ENCODE measurements at places on chromosomes 12 and 14.
A peak's percentile ranks its signal among the peaks of the same experiment; 100 is the strongest.

- no peak for DNase-seq
Observed at GRCh38 chr12:100168562-100168961, 25.9 kb upstream of the BLTP3B start.

- DNase-seq: no peak
Observed at GRCh38 chr12:39605501-39605900, 14.1 kb downstream of the ABCD2 start.

DNA sequence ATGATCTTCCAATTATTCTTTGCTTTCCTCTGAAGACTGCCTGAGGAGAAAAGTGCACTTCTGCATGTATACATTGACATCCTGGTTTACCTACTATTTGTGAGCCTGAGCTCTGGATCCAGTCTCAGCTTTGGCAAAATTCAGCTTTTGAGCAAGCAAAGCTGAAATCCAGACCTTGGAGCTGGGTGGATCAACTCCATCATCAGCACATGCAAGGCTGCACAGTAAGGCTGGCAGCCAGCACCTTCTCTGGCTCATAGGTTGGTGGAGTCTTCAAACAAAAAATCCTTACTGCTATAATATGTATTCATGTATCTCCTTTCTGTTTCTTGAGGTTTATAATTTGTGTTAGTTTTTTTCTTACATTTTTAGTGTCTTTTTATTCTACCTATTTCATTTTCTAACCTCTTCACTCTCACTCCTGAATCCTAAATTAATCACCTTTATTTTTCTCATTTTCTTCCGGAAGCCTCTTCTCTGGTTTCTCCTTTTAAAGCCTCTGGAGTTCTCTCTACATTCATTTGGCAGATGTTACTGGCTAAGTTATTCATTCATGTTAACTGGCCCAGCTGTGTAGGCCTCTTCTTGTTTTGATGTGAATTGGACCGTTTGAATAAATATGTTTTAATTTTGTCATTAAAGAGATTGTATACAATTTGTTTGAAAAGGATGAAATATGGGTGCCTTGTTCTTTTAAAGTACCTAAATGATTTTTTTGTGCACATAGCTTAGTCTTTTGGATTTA lies 224.8 kb downstream of the DACT1 start:
- no peak for DNase-seq

DNA sequence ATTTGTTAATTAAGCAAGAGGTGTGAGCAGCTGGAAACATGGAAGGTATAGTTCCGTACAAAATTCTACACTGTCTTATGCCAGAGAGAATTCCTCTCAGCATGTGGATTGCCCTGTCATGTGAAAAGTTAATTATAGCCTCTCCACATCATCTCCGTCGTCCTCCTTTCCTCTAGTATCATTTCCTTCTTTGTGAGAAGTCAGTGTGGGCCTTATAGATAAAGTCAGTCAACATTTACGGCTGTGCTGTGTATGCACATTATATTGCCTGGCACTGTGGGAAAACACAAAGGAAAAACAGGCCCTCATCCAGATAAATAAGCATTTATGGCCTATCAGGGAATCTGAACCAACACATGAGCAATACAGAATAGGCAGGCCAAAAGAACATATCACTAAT lies 236.6 kb downstream of the SEC23A start:
- peak; percentile 66 for DNase-seq

DNA sequence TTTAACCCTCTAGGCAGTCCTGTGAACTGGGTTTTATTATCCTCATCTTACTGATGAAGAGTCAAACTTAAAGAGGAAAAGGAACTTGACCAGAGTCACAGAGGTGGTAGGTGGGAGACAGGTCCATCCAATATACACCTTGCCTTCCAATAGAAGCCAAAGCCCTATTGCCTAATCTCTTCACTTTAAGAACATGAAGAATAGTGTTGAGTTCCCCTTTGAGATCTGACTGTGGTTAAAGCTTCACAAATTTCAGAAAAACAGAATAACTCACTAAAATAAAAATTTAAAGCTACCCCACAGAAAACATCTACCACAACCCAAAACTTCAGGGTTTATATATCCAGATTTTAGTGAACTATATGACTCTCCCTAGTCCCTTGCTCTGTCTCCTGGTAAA lies 115.4 kb downstream of the ETV6 start:
- DNase-seq: no peak

DNA sequence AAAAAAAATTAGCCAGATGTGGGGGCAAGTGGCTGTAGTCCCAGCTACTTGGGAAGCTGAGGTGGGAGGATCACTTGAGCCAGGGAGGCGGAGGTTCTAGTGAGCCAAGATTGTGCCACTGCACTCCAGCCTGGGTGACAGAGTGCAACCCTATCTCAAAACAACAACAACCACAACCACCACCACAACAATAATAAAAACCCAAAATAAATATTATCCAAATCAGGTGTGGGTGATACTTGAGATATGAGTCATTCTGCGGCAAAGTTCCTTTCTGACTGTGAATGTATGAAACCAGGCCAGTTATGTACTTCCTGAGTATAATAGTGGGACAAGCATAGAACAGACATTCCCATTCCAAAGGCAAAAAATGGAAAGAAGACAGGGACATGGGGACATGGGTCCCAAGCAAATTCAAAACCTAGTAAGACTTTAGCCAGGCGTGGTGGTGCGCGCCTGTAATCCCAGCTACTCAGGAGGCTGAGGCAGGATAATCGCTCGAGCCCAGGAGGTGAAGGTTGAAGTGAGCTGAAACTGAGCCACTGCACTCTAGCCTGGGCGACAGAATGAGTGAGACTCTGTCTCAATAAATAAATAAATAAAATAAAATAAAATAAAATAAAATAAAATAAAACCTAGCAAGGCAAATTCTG lies 9.7 kb upstream of the ERC1 start:
- DNase-seq: no peak

DNA sequence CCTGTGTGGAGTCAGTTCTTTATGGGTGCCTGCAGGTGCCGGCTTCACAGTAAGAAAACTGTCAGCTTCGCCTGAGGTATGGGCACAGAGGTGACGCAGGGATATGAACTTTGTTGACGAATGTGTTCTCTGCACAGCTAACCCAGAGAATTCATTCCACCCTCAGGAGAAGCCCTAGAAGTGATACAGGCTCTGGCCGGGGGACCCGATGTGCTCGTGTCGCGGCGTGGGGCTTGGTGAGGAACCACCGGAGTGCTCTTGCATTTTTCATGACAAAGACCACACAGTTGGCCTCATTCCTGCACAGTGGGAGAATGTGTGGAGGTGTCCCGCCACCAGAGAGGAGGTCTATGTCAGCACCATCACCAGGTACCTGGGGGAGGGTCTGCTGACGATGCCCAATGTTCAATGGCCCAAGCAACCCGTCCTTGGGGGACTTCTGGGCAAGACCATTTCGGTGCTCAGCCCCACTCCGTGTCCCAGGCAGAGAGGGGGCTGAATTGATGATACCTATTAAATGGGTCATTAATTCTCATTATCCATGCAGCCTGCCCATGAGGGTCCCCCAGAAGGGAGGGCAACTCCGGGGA lies 147.5 kb upstream of the RTL1 start:
- DNase-seq: no peak

GRCh38 chr12:123148655-123149054 lies 2.2 kb downstream of the PITPNM2 start:
- no peak for DNase-seq

DNA sequence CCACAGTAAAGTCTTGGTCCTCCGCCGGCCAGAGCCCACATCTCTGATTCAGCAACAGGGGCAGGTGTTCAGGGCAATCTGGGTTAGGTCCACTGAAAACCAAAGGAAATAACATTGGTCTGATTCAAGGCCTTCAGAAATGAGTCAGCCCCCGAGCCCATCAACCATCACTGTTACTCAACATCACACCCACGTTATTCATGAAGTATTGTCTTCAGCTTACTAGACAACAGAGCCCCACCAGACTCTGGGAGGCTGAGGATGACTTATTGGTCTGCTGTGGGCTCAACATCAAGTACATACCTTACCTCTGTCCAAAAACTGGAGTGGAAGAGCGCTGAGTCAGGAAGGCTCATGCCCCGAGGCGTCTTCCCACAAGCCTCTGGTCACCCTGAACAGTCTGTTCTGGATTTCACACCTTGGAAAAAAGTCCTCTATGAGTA lies 97.5 kb downstream of the ZFP36L1 start:
- DNase-seq: no peak

DNA sequence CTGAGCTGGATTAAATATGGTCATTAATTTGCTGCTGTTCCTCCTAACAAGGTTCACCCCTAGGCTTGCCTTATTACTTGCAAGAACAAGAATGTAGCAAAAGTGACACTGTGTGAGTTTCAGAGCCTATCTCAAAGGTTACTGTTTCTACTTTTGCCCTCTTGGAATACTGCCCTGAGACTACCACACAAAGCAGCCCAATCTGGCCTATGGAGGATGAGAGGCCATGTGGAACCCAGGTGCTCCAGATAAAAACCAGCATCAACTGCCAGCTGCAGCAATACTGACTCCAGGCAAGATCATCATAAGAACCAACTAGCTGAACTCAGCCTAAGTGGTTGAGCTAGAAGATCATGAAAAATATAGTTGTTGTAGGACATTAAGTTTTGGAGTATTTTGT lies 22.4 kb upstream of the SUPT16H start:
- no peak for DNase-seq

Data from NCI-H1092 (cell line).